ENCODE measurements at places on chromosomes 16 and 17.

GRCh38 chr16:56589141-56590039 lies at the start of gene MT3:
TSS of gene MT3 (plus strand) at chr16:56589528. CDS start at chr16:56589591, 63 bp downstream.
- no peak for DNase-seq

DNA sequence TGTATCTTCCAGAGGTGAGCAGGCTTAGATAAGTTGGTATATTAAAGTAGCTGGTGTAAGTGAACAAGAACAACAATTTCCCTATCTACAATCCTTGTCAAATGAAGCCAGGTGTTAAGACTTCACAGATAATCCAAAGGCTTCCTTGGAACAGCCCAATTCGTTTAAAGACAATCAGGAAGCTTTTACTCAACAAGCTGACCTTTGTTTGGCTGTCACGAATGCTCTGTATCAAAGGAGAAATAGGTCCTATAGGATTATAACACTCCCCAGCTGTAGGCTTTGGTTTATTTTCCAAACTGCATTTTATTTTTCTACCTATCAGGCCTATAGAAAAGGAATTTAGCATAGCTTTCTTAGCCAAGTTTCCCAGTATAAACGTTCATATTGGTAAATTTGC lies 766.5 kb upstream of the GOT2 start:
- DNase-seq: no peak

DNA sequence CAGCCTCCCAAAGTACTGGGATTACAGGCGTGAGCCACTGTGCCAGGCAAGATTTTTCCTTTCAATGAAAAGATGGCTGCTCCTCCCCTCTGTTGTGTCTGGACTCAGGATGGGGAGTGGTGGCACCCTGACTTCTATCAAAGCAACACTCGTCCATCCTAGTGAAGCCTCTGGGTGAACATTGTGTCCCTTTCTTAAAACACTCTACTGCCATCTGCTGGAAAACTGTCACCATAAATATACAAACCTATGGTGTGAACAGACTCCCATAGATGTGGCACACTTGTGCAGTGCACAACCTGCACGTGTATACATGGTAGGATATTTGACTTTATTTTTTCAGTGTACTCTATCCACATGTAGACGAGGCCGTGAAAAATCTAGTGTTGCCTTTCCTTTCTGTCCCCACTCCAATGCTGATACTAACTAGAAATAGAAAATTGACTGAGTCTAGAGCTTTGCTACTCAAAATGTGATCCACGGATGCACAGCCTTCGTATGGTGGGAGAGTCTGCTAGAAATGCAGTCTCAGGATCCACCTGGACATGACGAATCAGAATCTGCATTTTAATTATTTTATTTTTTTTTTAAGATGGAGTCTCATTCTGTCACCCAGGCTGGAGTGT lies 55.9 kb upstream of the PLCG2 start:
- DNase-seq: no peak

DNA sequence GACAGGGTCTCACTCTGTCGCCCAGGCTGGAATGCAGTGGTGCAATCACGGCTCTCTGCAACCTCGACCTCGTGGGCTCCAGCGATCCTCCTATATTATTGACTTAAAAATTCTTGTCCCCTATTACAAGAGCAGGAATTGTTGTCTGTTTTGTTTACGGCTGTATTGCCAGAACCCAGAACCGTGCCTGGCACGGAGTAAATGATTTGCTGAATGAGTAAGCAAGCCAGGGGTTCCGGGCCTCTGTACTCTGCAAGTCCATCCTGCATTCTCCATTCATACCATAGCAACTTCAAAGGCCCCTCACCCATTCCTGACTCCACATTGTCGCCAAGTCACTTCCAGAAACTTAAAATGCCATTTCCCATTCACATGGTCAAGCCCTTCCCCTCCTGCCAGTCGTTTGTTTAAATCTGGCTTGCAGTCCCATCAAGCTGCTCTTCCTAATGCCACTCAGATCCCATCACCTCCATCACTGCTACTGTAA lies 6.9 kb downstream of the ADCY9 start:
- DNase-seq: no peak

DNA sequence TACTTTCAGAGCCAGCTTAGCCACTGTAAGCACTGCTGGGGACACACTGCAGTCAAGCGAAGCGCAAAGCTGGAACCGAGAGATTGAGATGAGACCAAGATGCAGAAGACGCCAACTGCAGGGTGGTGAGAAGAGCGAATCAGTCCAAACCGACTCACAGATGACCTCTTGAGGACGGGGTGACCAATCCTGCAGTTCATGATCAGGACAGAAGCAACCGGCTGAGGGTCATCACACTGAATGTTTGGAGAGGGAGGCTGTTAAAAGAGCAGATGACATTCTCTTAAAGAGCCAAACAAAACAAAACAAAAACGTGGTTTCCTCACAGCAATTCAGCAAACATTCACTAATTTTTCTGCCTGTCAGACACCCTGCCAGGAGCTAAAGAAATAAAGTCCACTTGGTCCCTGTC lies 8.5 kb downstream of the HASPIN start:
- DNase-seq: no peak

DNA sequence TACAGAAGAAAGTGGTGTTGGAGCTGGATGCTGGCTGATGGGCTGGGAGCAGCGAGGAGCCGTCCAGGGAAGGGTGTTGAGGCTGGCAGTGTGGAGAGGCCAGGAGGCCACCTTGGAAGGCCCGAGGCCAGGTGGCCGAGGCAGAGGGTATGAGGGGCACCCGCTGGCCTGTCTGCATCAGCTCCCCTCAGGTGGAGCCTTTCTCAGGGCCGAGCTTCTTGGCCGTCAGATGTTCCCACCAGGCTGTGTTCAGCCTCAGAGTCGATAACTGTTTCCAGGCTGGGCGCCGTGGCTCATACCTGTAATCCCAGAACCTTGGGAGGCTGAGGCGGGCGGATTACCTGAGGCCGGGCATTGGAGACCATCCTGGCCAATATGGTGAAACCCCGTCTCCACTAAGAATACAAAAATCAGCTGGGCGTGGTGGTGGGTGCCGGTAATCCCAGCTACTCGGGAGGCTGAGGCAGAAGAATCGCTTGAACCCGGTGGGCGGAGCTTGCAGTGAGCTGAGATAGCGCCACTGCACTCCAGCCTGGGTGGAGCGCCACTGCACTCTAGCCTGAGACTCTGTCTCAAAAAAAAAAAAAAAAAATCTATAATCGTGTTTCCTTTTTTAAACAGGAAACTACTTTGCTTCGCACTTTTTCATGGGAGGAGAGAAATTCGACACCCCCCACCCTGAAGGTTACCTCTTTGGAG lies 25.3 kb downstream of the MGRN1 start:
- no peak for DNase-seq
